Amygdala (tissue), 56 donors: ENCODE measurements at places on chromosomes 13 and 19.

DNA sequence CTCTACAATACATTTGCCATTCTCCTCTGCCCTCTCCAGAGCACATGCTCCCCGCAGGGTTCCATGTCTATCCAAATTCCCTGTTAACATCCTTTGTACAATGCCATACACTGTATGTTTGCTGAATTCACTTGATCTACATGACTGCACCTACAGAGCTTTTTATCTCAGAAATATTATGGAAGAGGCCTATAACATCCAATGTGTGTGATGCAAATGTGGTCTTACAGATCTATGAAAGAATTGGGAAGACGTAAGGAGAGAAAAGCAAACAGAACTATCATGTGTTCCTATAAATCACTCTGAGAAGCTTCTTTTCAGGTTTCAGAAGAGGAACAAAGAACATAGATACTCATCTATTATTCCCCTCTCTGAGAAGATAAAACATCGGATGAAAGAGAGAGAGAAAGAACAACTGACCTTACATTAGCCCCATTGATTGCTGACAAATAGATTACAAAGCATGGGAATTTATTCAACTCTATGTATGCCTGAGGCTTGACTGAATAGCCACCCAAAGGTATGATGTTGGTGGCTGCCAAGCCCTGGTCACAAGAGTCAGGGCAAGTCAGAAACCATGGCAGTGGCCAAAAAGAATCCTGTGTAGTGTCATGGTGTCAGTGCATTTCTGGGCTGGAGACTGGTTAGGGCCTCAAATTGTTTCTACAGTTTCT, 425.2 kb downstream of the FOXO1 start:
- DNase-seq, result no peak

DNA sequence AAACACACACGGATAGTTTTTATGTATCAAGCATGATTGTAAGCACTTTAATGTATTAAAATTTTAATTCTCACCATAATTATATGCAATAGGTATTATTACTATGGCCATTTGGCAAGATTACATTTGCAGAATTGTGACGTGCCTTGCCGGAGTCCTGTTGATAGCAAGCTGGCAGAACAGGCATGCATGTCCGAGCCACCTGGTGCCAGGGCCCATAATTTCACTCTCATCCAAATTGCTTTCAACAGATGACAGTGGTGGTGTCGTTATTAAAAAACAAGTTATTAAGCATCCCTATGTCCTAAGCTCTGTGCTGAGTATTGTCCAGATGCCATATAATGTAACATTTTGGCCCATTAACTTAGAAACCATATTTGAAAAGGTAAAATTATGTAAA, 374.3 kb downstream of the FOXO1 start:
- DNase-seq, result no peak

DNA sequence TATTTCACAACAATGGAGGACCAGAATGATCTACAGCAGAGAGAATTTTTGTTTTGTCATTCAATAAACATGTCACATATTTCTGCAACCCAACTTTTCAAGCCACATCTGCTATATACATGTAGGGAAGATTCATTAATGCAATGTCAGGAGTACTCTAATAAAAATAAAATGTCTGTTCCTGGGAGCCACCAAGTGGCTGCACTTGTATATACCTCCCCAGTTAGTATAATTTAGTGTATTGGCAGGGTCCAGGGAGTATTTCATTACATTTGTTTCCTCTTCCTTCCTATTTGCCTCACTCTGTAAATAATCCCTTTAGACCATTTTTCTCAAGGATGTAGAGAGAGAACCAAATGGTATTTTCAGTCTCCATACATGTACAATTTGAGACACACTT, 1169.0 kb downstream of the DIAPH3 start:
- DNase-seq, result no peak

DNA sequence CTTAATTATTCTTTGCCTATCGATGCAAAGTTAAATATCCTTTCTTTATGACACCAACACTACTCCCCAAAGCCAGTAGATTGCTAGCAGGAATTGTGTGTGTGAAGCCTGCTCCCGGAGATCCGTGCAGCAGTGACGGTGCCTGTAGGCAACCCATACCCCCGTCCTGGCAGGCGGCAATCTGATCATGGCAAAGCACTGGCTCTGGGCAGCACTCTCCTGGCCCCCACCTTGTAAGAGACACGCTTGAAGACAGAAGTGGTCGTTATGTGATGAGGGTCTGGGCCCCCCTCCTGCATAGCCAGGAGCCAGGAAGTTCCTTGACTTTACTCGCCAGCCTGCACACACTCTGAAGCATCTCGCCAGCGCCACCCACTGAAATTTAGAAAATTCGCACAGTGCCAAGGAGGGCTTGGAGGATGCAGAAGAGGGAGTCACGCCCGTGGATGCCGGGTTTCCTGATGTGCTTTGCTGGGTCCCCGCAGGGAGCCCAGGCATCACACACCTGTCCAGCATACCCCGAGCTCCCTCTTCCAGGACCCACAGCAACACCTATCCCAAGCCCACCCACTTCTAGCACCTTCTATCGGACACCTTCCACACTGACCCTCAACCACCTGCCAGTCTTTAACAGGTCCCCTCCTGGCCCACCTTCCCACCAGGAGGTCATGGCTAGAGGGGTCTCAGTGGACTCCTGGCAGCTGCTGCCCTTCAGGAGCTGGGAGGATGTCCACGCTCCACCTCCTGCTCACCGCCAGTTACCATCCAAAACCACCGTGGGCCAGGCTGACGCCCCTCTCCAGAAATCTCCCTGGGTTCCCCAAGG, 54.5 kb downstream of the CEBPG start:
- no peak for DNase-seq

GRCh38 chr19:19262190-19263057, 10.7 kb downstream of the TM6SF2 start:
- DNase-seq, result no peak

DNA sequence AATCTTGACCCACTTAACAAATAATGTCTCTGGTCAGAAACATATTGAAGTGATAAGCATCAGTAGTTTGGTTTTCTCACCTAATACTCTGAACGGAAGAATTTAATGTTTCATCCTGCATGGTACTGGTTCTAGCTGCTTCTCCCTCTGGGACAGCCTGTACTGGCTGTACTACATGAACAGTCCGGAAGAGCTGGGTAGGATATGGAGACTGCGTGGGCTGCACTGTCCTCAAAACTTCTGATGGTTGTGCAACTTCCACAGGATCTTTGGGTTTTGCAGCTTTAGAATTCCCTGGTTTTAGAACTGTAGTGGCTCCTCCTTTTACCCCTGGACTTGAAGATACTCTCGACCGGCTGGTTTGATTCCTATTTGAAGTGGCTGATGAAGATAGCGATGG, 78.3 kb downstream of the ELF1 start:
- DNase-seq, result no peak

GRCh38 chr13:25887962-25888655, 163.7 kb downstream of the SHISA2 start:
- no peak for DNase-seq

- no peak for DNase-seq
Measured at GRCh38 chr19:10737722-10738121, 19.8 kb downstream of the DNM2 start.

DNA sequence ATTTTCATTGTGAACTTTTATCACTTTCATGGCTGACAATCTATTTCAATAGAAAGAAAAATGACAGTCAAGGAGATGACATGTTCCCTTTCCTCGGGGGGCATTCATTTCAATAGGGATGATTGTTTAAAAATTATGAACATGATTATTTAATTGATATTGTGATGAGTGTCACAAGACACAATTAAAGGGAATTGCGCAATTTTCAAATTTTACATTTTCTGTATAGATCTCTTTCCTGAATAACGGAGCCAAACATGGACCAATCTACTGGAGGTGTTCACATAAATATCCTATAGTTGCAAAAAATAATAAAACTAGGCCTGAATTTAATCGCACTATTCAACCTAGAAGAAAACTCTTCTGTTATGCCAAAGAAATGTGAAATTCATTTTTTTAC, 1274.6 kb downstream of the SLITRK5 start:
- no peak for DNase-seq

DNA sequence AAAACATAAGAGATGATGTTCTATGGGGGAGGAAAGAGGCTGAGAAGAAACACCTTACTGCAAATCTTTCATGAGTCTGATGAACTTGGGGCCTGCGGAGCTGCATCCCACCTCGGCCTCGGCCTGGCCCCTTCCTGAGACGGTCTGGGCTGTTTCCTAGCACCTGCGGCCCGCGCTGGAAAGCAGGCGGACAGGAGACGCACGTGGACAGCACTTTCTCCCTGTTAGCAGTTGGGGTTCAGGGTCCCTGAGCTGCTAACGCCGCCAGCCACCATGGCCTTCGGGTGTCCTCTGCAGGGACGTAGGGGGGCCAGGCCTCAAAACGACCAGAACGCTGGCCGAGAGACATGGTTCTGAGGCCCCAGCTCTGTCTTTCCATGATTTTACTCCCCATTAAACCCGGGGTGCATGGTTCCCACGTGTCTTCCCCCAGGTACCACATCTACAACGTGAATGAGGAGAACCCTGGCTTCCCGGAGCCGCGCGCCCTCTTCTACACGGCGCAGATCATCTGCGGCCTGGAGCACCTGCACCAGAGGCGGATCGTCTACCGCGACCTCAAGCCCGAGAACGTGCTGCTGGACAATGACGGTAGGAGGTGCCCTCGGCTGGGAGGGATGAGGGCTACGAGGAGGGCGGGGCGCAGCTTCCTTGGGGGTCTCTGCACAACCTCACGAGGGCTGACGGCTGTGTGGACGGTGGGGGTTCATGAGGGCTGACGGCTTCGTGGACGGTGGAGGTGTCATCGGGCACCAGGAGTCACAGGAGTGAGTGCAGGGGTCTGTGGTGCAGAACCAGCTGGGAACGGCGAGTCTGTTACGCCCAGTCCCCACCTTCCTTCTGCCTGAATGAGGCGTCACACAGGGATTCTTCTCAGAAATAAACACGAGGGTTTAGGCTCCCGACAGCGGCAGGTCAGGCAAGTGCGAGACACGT, 4.3 kb downstream of the GRK1 start:
- DNase-seq, result no peak

- no peak for DNase-seq
Measured at GRCh38 chr13:39099231-39099630, 61.0 kb downstream of the NHLRC3 start.

DNA sequence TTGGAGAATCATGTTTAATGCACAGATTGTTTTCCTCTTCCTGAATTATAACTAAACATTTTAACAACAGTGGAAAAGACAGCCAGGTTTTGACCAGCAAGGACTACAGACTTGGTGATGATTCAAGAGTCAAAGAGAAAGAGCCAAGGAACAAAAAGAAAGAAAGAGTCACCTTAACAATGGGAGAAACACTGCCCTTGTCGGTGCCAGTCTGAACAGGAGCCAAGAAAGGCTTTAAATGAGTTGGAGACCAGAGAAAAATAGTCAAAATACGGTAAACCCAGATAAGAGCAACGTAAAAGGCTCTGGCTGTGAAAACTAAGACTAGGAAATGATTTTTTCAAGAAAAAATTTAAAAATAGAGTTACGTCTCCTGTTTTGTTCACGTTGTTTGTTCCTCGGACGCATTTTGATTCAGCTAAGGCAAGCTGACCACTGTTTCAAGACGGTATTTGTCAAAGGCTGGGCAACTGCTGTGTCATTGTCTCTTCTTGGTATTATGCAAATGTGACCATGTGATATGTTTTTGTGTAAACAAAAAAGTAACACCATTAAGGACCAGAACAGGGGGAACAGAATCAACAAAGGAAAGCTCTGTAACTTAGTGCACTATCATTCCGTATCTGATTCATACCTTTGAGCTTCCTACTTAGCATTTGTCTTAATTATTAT, 634.5 kb downstream of the LIG4 start:
- no peak for DNase-seq

DNA sequence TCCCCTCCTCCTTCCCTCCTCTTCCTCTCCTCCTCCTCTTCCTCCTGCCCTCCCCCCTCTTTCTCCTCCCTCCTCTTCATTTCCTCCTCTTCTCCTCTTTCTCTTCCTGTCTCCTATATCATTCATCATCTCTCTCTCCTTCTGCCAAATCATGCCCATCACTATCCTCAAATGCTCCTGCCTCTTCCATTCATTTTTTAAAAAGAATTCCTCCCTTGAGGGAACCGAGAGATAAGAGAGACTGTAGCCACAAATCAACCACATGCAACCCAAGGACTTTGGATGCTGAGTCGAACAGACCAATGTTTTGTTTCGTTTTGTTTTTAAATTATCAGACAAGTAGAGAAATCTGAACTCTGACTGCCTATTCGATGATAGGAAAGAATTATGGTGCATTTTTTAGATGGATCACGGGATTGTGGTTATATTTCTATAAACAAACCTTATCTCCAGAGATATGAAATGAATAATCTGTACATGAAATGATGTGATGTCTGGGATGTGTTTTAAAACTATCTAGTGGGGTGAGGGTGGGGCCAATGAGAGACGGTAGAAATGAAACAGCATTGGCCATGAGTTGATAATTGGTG, 9.5 kb upstream of the ZNF541 start:
- no peak for DNase-seq

DNA sequence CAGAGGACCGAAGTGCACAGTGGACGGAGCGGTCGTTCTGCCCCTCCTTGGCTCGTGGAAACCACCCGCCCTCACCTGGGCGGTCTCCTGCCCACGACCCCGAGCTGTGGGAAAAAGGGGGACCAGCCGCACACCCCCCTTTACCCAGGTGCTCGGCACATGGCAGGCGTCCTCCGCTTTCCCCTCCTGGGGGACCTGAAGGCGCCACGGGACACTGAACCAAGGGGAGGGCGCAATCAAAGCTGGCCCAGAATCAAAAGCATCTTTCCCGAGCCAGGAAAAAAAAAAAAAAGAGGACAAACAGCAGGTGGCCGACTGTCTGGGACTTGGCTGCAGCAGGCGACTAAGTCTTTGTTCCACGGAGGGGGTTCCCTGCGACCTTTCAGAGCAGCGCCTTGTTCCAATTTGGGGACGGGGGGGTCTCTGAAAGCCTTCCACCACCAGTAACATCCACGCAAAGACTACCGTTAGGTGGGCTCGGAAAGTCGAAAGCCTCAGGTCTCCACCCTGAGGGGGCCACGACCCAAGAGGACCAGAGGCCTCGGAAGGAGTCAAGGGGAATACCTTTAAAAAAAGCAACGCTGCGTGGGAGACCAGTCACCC, 1.1 kb downstream of the MBD3 start:
- no peak for DNase-seq

DNA sequence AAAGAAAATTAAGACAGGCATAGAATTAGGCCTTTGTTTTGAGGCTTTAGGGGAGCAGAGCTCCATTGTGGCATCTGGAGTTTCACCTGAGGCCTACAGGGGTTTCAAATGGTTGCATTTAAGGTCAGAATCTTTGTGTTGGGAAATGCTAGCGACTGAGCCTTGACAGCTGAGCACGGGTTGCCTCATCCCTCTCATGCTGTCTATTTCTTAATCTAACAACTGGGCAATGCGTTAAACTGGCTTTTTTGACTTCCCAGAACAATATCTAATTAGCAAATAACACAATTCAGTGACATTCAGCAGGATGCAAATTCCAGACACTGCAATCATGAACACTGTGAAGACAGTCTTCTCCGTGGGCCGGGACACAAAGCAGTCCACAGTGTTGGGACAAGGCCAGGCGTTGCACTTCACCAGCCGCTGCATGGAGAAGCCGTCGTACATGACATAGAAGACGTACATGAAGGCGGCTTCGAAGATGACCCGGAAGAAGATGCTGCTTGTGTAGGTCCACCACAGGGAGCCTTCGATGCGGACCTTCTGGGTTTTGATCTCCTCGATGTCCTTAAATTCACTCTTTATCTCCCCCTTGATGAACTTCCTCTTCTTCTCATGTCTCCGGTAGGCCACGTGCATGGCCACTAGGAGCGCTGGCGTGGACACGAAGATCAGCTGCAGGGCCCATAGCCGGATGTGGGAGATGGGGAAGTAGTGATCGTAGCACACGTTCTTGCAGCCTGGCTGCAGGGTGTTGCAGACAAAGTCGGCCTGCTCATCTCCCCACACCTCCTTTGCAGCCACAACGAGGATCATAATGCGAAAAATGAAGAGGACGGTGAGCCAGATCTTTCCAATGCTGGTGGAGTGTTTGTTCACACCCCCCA, 3.8 kb downstream of the GJB2 start:
- no peak for DNase-seq
